ENCODE measurements at places on chromosomes 11 and 22.
A peak's percentile ranks its signal among the peaks of the same experiment; 100 is the strongest.

GRCh38 chr22:49770547-49771265 is 57.0 kb downstream of the BRD1 start:
- DNase-seq, result no peak

- no peak for DNase-seq
Measured at GRCh38 chr11:45176996-45177395, 30.6 kb downstream of the PRDM11 start.

DNA sequence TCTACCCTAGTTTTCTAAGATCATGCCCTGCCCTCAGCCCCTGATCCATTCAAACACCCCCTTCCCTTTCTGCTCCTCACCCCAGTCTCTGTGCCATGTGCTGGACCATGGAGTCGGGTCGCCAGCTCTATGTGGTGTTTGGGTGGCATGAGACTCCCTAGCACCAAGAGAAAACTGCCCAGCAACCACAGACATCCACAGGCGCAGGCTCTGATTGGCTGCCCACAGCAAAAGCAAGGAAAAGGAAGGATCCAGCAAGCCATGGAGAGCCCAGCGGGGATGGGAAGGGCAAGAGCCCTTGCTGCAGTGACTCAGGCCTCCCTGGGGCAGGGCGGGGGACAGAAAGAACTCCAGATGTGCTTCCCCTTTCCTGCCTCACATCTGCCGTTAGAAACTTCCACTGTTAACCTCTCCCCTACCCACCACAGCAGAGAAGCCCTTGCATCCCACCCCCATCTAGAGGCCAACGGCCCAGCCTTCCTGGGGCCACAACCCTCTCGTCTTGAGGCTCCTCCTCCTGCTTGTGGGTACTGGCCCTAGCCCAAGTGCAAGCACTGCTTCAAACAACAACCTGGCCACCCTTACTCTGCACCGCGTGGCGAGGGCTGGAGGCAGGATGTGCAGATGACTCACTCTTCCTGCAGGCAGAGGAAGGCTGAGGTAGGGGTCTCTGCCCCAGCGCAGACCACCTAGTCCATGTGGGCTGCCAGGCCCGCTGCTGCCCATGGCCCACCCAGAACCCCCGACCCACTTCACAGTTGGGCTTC is 9.7 kb upstream of the AHNAK start:
- peak; percentile 67 for DNase-seq

DNA sequence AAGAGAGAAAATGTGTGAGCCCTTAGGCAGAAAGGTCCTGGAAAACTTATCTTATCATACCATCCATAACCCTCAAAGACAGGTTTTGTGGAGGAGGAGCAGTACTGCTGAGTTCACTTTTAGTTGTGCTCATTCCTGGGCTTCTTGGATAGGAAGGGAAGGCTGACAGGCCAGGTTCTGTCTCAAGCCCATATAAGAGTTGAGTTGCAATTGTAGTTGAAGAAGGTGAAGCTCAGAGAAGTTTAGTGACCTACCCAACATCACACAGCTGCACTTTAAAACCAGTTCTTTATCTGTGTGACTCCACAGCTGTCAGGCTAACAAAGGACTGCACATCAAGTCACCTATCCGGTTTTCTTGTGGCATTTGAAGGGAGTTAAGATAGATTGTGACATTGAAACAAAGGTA is 13.0 kb downstream of the TEAD1 start:
- no peak for DNase-seq

- DNase-seq, result no peak
Measured at GRCh38 chr22:49368976-49369725, 458.5 kb downstream of the BRD1 start.

GRCh38 chr11:14253840-14254239 is 105.1 kb downstream of the RRAS2 start:
- DNase-seq, result no peak

- peak; percentile 78 for DNase-seq
Measured at GRCh38 chr11:69642913-69643632, 2.1 kb downstream of the CCND1 start.

- no peak for DNase-seq
Measured at GRCh38 chr11:79926707-79927106, 485.9 kb upstream of the TENM4 start.

- no peak for DNase-seq
Measured at GRCh38 chr11:8227156-8228152, 36.2 kb downstream of the LMO1 start.

DNA sequence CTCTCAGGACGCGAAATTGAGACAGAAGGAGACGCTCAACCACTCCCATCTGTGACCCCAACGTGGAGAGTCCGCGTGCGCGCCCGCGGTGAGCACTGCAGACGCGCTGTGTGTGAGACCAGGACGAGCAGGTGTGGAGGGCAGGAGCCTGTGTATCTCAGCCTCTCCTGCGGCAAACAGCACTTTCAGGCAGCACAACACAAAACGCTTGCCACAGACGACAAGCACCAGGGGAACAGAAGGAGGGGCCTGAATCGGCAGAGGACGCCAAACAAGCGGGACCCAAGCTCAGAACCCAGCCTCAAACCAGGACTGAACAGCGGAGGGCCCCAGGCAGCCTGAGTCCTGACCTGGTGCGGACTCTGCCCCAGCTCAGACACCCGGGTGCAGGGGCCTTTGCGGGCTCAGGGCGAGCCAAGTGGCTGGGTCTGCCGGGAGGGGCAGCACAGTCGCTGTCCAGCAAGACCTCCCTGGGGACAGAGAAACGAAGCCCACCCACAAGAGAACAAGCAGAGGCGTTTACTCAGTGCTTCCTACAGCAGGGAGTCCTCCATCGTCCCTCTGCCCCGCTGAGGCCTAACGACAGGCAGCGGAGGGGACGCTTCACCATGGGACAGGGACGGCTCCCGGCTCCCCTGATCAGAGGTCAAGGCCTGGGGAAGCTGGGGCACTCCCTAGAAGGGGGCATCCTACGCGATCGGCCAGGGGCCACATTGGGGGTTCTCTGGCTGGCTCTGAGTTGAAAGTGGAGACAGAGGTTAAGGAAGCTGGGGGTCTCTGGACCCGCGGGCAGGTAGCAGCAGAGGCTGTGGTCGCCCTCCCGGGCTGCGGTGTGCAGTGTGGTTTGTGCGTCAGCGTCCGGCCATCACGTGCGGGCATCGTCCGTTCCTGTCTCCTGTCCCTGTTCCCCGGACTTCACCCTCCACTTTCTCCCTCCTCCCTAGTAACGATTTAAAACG is 560.8 kb downstream of the BRD1 start:
- no peak for DNase-seq

- DNase-seq, result no peak
Measured at GRCh38 chr11:62933285-62933684, 12.1 kb upstream of the CHRM1 start.

- DNase-seq, result no peak
Measured at GRCh38 chr11:26583550-26583949, 11.5 kb upstream of the MUC15 start.

- DNase-seq, result no peak
Measured at GRCh38 chr11:73320763-73321603, 12.9 kb downstream of the ARHGEF17 start.

DNA sequence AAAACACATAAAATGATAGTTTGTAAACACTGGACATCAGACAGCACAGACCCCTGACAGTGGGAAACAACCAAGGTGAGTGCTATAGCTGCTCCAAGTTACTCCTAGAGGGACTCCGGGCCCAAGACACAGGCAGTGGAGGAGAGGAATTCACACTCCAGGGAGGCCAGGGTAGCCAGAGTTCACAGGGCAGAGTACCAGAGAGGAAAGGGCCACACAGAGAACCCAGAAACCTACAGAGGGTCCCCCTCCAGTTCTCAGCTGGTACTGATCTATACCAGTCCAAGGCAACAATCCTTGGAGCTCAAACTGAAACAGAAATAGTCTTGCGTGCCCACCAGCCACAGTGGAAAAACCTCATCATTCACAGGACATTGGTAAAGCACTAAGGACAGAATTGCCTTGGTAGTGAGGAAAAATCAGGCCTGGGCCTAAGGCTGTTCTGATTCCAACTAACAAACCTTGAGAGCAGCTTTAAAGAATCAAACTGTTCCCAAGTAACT is 7.6 kb downstream of the VPS37C start:
- no peak for DNase-seq

GRCh38 chr11:105592035-105592434 is 17.8 kb upstream of the GRIA4 start:
- no peak for DNase-seq

GRCh38 chr22:23408321-23408720 is 171.8 kb downstream of the IGLL1 start:
- DNase-seq, result no peak

DNA sequence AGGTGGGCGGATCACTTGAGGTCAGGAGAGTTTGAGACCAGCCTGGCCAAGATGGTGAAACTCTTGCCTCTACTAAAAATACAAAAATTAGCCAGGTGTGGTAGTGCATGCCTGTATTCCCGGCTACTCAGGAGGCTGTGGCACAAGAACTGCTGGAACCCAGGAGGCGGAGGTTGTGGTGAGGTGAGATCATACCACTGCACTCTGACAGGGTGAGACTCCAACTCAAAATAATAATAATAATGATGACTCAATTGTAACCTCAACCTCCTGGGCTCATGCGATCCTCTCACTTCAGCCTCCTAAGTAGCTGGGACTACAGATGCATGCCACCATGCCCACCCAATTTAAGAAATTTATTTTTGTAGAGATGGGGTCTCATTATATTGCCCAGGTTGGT is 15.6 kb upstream of the CHRNA10 start:
- DNase-seq, result no peak

GRCh38 chr11:96681019-96681716 is 291.4 kb downstream of the JRKL start:
- DNase-seq, result no peak

- DNase-seq, result no peak
Measured at GRCh38 chr22:27111796-27112672, 454.6 kb downstream of the MIAT start.

- DNase-seq, result no peak
Measured at GRCh38 chr11:75524665-75525432, 892 bp downstream of the GDPD5 start.

GRCh38 chr22:17481424-17481823 is 81.9 kb upstream of the SLC25A18 start:
- DNase-seq, result no peak

- DNase-seq, result no peak
Measured at GRCh38 chr11:19736831-19737230, 24.2 kb downstream of the NAV2 start.

DNA sequence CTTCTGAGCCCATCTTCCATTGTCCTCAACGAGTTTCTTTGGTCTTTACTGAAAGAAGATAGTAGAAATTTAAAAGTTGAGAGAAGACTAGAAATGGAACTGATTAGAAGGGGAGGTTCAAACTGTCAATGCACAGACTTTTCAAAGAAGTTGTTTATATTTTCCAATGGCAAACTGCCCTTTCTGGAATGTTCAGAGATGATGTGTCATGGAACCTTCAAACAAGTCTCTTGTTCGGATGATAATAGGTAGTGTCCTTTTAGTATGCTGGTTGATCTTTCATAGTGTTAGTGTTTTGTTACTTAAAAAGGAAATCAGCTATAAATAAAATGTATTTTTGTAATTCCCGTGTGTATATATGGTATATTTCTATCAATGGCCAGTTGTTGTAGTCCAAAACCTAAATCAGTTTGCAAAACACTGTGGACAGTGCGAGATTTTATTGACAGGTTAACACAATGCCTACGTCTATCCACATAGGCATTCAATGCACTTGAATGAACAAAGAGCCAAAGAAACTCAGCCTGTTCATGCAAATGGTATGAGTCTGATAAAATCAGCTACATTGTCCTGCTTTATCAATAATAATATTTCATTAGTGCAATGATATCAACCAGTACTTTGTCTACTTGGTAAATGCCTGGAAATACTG is 30.9 kb downstream of the C11orf91 start:
- no peak for DNase-seq

DNA sequence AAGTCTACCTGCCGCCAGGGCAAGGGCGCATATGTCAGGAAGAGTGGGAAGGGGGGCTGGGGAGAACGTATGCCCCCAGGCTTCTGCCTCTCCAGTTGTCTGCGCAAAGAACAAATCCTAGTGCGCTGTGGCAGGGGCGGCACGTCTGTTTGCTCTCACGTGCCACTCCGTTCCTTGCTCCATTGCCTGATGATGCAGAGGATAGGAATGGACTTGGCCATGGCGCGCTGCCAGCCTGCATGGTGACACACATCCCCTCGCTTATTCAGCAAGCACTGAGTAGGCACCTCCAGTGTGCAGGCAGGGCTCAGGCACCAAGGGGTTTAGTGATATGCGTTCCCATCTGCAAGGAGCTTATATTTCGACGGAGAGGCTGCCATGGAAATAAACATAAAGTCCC is 45.4 kb upstream of the SLC22A12 start:
- no peak for DNase-seq

- no peak for DNase-seq
Measured at GRCh38 chr11:18722293-18722637, 3.7 kb downstream of the IGSF22 start.

GRCh38 chr22:32325811-32326237 is 31.8 kb upstream of the RFPL3 start:
- no peak for DNase-seq

GRCh38 chr22:42717197-42717928 is 3.3 kb downstream of the A4GALT start:
- no peak for DNase-seq

GRCh38 chr11:74265256-74265655 is 46.2 kb downstream of the P4HA3 start:
- DNase-seq, result no peak

- DNase-seq, result no peak
Measured at GRCh38 chr11:130634186-130634585, 185.7 kb downstream of the ADAMTS15 start.

- DNase-seq, result no peak
Measured at GRCh38 chr22:43624144-43624998, 187.7 kb downstream of the EFCAB6 start.

DNA sequence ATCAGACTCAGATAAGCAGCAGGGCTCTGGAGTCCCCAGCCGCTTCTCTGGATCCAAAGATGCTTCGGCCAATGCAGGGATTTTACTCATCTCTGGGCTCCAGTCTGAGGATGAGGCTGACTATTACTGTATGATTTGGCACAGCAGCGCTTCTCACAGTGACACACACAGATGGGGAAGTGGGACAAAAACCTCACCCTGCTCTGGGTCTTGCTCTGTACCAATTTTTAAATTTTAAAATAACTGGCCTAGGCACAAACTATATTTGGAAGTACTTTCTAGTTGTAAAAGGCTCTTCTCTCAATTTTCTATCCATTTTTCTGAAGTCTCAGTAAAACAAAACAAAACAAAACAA is 131.7 kb downstream of the VPREB1 start:
- DNase-seq, result no peak

GRCh38 chr11:108599978-108600377 is 6.4 kb upstream of the EXPH5 start:
- no peak for DNase-seq

- no peak for DNase-seq
Measured at GRCh38 chr22:24450610-24451009, 23.2 kb downstream of the ADORA2A start.

DNA sequence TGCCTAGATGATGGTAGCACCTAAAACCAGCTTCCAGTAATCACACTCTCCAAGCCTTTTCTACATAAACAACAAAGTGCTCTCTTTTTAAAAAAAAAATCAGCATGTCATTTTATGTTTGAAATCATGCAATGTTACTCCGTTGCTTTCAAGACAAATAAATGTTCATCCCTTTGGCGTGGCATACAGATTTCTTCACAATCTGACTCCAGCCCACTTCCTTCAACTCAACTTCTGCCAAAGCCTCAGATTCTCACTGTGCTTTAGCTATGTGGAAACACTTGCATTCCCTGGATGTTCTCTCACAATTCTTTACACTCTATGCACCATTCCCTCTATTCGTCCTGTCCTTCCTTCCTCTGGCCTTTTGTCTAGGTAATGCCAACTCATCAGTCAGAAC is 206.3 kb upstream of the BLID start:
- DNase-seq, result no peak

GRCh38 chr11:89267660-89268302 is 90.1 kb downstream of the TYR start:
- DNase-seq, result no peak

GRCh38 chr11:110470716-110471115 is 41.0 kb downstream of the FDX1 start:
- DNase-seq, result no peak

Measured in stimulated activated CD4-positive, alpha-beta T cell treated with anti-CD3 and anti-CD28 coated beads, TNF-alpha, amount 100 ng/mL, for 1 hour (primary cell).